Hindlimb muscle (tissue), 1 donor: ENCODE measurements at places on chromosomes 5 and 9. TPM values are rescaled to one million over a fixed set of nuclear protein-coding genes. Genes with fewer than 3 reads are reported as not detected.

DNA sequence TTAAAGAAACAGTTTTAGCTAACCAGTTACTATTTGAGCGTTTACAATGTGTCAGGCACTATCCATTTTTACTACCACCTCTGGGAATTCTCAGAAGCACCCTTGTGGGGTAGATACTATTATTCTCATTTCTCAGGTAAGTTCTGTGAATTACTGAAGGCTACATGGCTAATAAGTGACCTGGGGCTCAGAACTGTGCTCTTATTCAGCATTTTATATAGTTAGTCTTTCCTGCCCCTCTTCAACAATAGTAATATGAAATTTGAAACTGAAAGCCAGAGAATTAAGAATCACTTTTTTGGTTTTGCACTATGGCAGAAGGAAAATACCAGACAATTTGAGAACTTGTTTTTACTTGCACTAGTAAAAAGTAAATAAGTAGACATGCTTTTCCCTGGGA, 11.8 kb downstream of the ELL2 start:
- DNase-seq = no peak

- no peak for DNase-seq
Measured at GRCh38 chr9:134983506-134984371, 66.0 kb upstream of the FCN1 start.

- no peak for DNase-seq
Measured at GRCh38 chr5:112239996-112240395, 179.1 kb downstream of the EPB41L4A start.

GRCh38 chr9:124574534-124575375, 67.6 kb upstream of the NR5A1 start:
- DNase-seq = no peak

DNA sequence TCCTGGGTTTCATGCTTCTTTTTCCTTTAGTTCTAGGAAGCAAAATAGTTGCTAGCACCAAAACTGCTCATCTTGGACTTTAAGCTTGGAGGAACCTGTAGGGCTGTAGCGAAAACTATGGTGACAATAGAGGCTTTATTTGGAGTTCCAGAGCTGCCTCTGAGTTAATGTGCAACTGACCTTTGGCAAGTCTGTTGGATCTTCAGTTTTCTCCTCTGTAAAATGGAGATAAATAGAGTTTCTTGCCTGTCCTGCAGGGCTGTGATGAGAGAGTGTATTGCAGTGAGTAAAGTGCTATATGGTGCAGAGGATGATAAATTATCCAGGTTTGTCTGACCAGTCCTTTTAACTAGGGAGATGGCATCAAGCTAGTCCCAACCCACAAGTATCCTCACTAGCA, 417.0 kb downstream of the MAN2A1 start:
- DNase-seq = no peak

DNA sequence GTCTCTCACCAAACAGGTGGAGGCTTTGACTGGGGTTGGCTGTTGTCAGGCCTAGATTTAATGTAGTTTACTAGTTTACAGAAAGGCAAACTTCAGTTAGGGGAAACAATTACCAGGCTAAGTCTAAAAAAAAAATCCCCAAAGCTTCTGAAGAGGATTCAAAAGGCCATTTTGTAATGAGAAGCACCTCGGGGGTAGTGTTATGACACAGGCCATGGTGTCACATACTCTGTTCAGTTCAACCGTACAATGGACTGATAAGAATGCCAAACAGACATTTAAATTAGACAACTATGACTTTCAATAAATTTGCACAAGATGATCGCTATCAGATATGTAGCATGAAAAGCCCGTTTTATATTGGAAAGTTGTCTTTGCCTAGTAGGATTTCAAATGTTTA, 120.1 kb upstream of the PCA3 start:
- no peak for DNase-seq

DNA sequence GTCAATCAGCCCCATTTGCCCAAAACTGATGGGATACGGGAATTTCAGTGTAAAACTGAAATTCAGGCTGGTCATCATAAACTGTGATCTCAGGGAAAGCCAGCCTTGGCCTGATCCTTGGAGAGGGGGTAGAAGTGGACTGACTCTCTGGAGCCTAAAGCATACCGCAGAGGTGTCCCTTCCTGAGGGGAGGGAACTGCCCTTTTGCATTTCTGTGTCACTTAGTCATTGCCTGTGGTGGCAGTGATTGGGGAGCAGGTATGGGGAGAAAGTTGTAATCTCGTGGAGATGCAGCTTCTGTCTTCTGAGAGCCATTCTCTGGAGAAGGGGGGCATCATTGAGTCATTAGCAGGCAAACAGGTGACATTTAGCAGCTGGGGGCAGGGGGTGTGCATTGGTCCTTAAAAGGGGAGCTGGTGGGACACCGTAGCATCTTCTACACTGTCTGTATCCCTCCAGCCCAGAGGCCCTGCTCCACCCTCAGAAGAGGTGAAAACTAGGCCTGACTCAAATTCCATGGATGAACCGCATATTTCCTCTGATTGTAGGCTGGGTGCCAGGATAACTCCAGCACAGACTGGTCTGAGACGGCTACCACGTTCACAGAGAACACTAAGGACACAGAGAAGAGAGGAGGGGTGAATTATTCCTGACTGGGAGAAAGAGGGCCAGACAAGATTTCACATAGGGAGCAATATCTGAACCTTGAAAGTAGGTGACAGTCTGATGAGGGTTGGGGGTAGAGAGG, 143.3 kb downstream of the SEC61B start:
- no peak for DNase-seq

DNA sequence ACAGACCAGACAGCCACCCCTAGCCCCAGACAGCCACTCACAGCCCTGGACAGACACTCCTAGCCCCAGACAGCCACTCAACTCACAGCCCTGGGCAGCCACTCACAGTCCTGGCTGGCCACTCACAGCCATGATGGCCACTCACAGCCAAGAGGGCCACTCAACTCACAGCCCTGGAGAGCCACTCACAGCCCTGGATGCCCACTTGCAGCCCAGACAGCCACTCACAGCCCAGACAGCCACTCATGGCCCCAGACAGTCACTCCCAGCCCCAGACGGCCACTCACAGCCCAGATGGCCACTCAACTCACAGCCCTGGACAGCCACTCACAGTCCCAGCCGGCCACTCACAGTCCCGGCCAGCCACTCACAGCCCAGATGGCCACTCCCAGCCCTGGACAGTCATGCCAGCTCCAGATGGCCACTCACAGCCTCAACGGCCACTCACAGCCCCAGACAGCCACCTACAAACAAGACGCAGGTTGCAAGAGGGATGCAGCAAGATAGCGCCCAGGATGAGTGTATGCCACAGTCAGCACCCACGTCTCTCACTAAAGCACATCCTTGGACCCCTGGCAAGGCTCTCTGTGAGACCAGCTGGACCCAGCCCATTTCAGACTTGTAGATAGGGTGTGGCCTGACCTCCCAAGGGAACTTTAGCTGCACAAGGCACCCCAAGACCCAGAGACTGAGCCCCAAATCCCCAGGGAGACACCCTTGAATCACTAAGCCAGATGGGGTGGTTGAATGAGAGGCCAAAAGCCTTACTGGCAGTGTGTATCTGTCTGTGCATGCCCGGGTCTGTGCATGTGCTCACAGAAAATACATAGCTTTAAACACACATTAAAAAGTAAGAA, 22.4 kb downstream of the ZDHHC11B start:
- DNase-seq = no peak

The PKD2L2 gene
- polyA plus RNA-seq = 0.74 TPM

DNA sequence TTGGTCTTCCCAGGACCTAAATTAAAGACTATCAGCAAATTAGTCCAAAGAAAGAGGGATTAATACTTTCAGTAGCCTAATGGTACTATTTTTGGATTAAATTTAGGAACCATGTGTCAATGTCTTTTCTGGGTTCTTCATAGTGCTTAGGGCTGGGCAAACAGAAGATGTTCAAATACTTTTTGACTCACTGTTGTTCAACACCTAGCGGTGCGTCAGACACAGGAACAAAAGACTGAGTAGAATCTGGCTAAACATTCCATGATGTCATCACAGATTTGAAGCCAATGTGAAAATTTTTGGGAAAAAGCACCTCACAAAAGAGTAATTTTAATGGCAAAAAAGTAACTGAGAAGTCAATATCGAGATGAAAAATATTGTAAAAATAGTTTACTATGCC, 544.4 kb downstream of the EFNA5 start:
- no peak for DNase-seq

DNA sequence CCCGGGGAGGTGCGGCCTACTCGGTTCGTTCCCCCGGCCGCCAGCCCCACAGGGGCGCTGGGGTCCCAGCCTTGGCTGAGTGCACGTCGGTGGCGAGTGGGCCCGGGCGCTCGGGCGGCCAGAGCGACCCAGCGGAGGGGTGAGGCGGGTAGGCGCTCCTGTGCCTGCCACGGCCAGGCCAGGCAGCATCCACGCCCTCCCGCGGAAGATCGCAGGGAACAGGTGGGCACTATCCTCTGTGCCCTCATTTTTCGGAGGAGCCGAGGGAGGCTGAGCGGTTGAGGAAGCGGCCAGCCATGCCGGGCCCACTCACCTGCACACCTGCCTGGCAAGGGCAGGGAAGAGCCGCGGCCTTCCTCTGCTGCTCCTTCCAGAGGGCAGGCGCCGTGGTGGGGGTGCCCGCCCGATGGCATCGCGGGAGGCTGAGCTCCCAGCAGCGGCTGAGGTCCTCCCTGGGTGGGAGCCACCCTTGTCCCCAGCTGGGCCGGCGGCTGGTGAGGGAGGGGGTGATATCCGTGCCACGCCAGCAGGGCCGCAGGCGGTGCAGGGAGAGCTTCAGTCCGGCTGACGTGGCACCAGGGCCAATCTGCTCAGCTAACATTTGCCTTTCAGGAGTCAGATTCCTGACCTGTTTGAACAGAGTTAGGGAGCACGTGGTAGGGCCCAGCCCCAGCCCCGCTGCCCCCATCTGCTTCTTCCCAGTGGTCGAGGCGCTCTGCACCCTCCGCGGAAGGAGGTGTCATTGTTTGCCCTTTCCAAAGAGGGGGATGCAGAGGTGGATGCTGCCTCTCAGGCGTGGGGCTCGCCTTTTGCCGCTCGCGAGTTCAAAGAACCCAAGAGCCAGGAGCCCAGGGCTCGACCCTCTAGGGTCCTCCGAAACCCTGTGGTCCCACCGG, 1.6 kb upstream of the SEC16A start:
- no peak for DNase-seq

The SCGB3A2 gene
- polyA plus RNA-seq = not detected

DNA sequence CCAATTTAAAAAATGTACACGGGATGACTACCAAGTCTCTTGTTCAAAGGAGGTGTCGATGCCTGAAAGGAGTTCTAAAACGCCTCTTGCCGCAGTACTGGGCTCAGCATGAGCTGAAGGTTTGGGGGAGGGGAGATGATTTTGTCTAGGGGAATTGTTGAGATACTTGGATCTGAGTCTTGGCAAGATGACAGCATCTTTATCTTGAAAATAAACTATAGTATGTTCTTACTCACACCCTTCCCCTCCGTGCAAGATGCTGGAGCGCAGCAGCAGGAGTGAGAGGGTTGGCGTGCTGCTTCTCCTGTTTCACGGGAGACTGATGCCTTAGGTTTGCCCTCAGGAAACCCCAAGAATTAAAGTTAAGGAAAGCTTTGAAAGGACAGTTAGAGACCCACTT, 47.3 kb downstream of the FAM78A start:
- DNase-seq = no peak

The GHR gene
- polyA plus RNA-seq = 24.1 TPM
